IMR-90 (cell line): ENCODE measurements at places on chromosomes 3 and 15. TPM values are rescaled to one million over a fixed set of nuclear protein-coding genes. Genes with fewer than 3 reads are reported as not detected.

The WDR93 gene
- not detected in 2 replicates for total RNA-seq

DNA sequence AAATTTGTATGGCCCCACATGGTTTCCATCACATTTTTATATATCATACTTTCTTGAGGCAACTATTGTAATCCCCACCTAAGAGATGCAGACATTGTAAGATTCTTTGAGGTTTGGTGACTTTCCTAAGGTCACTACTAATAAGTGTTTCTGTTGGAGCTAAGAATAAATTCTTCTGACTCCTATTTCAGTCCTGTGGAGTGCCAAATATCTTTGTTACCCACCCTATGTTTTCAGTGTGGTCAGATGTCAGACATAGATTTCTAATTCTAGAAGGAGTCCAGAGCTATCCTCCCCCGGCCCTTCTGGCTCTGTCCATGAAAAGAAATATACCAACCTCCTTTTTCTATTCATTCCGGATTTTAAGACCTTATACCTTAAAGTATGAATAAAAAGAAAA is 46.2 kb upstream of the FILIP1L start:
- no peak overlapping the region for H3K27ac ChIP-seq
- H3K36me3 ChIP-seq = no peaks in the 10 kb centered on the region
- no peak for DNase-seq
- no peak overlapping the region for H3K4me3 ChIP-seq
- H3K27me3 ChIP-seq = no peaks in the 10 kb centered on the region
- H3K4me1 ChIP-seq = peaks cover 5% of the 10 kb centered on the region

DNA sequence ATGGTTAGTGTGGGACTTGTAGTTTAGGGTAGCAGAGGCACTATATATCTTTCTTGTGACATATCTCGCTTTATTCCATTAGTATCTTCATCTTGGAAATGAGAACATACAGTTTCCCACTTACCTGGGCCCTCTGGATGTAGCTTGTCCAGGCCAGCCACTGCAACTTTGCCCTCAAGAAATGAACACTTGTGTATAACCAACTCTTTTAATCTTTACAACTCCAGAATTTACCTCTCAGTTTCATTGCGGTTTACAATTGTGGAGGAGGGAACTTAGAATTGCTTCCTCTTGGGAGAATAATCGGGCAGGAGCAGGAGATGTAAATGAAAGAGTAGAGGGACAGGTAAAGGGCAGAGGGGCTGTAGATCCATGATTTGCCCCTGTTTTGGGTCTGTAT is 18.4 kb upstream of the TRA2B start:
- no peak overlapping the region for H3K4me3 ChIP-seq
- no peaks in the 10 kb centered on the region for H3K36me3 ChIP-seq
- H3K27me3 ChIP-seq = peaks cover 3% of the 10 kb centered on the region
- no peak for DNase-seq
- H3K4me1 ChIP-seq = peaks cover 6% of the 10 kb centered on the region
- no peak overlapping the region for H3K27ac ChIP-seq

- H3K27me3 ChIP-seq = peaks cover 20% of the 10 kb centered on the region
- peaks cover 10% of the 10 kb centered on the region for H3K4me1 ChIP-seq
- no peak overlapping the region for H3K27ac ChIP-seq
Observed at GRCh38 chr15:69826819-69827175, 270.9 kb downstream of the TLE3 start.

GRCh38 chr3:172627057-172627809 is 83.6 kb downstream of the NCEH1 start:
- H3K4me3 ChIP-seq = no peak overlapping the region
- peaks cover 21% of the 10 kb centered on the region for H3K4me1 ChIP-seq
- no peaks in the 10 kb centered on the region for H3K27me3 ChIP-seq
- H3K36me3 ChIP-seq = 0 out of 2 replicates have a peak, but pooled peaks cover 2% of the 10 kb centered on the region

- no peak for DNase-seq
- H3K4me3 ChIP-seq = no peak overlapping the region
- peaks cover 5% of the 10 kb centered on the region for H3K4me1 ChIP-seq
Observed at GRCh38 chr3:11850003-11850402, 3.3 kb upstream of the TAMM41 start.

DNA sequence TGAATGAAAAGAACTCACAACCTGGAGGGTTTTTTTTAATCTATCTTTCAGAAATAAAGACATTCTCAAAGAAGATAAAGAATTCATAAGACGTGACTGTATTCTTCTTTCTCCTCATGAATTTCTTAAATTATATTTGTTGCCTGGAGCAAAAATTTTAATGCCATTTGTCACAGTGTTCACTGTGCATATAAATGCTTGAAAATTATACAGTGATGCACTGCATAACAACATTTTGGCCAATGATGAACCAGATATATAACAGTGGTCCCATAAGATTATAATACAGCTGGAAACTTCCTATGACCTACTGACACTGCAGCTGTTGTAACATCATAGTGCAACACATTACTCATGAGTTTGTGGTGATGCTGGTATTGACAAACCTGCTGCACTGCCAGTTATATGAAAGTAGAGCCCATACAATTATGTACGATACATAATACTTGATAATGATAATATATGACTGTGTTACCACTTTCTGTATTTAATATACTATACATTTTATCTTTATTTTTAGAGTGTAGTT is 67.3 kb downstream of the P2RY1 start:
- no peaks in the 10 kb centered on the region for H3K4me1 ChIP-seq
- no peaks in the 10 kb centered on the region for H3K27me3 ChIP-seq
- no peak overlapping the region for H3K27ac ChIP-seq
- H3K4me3 ChIP-seq = no peak overlapping the region

- peaks cover 5% of the 10 kb centered on the region for H3K27me3 ChIP-seq
- no peaks in the 10 kb centered on the region for H3K36me3 ChIP-seq
- DNase-seq = no peak
- no peak overlapping the region for H3K27ac ChIP-seq
- H3K4me1 ChIP-seq = no peaks in the 10 kb centered on the region
Observed at GRCh38 chr3:68963376-68963775, 31.0 kb upstream of the TAFA4 start.
